ENCODE measurements at places on chromosomes 6 and 20.

GRCh38 chr6:117906507-117906957 lies 532 bp upstream of the SLC35F1 start:
- no peak for DNase-seq

DNA sequence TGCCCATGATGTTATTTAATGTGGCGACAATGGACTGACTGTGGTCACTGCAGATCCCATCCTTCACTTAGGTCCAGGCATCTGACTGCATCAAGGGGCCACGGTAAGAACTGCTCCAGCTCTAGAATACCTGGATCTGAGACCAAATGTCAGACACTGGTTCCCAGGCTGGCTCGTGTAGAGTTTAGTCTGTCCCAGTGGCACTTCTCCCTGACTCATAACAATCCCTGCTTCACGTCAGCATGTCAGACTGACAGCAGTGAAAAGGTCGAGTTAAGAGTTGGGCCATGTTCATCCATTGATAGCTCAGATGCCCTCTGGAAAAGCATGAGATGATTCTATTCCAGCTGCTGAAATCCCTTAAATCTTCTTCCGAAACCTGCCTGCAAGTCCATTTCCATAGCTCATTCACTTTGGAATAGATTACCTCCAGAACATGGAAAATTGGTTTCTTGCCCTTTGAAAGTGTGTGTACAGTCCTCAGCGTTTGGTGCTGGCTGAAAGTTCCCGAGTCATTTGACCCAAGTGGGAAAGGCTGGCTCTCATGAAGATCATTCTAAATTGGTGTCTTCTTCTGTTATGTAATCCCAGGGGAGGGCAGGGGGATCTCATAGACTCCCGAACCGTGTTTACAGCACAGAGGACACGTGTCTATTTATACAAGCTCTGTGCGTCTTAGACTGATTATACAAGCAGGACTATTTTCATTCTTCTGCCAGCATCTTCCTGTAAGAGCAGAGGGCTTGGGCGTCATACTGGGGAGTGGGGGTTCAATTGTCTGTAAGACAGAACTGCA lies 160.8 kb downstream of the ZDHHC14 start:
- no peak for DNase-seq

DNA sequence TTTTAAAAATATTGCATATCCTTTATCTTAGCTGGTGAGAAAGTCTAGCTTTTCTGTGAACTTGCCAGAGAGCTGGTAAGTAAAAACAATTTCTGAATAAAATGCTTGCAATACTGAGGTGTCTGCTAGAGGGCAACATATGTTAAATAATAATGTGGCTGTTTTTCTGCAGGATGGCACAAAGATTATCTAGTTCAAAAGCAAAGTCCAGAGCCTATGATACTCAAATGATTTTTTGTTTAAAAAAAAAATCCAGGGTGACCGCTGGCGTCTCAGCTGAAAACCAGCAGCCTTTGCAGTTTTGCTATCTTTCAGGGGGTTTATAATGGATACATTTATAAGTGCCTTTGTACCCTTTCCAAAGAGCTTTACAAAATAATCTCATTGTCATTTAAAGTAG lies 194.9 kb downstream of the PHACTR1 start:
- DNase-seq: no peak

GRCh38 chr6:111663692-111664564 lies 58.2 kb upstream of the TRAF3IP2 start:
- no peak for DNase-seq

DNA sequence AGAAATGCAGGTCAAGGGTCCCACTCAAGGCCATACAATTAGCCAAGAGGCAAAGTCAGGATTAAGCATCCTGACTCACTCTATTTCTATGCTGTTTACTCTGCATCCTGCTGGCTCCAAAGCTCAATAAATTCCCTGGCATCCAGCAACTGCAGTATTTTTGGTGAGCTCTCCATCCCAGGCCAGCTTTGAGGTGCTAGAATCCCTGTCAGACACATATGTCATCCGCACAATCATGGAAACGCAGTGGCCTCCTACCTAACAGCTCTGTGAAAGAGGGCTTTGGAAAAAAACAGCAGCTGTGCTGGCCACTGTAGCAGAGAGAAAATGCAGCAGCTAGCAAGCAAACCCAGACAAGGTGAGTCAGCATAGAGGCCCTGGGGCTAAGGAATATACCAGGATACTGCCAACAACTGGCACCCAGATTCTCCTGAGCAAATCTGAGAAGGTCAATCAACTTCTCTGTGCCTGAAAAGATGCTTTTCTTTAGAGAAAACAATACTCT lies 58.4 kb downstream of the ANKEF1 start:
- DNase-seq: no peak

- no peak for DNase-seq
Observed at GRCh38 chr20:25360631-25361286, 29.9 kb downstream of the ABHD12 start.

DNA sequence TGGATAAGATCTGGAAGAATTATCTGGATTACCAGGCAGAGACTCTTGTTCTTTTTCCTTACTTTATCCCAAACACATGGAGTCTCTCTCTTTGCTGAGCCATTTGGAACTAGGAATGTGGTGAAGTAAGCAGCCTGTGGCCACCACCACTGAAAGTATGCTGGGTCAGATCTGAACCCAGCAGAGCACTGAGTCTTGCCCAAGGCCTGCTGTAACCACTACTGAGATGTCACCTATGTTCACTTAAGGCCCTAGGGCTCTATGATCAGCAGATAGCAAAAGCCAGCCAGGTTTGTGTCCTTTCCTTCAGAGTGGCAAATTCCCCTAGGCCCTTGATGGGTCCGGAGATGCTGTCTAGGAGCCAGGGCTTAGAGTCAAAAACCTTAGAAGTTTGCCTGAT lies 103.3 kb upstream of the PLN start:
- no peak for DNase-seq

Measured in activated T-cell treated with anti-CD3 and anti-CD28 coated beads, Interleukin-2, amount 50 U/mL, for 48 hours (primary cell).